ENCODE measurements at places on chromosomes 3 and 15. TPM values are rescaled to one million over a fixed set of nuclear protein-coding genes. Genes with fewer than 3 reads are reported as not detected.

The ROBO2 gene
- total RNA-seq, result 0.17 TPM

The ETV5 gene
- 5.4 TPM for total RNA-seq

The TMC3 gene
- not detected for total RNA-seq

The POC1A gene
- total RNA-seq, result 5.4 TPM

The PTX3 gene
- total RNA-seq, result 89.6 TPM

The COL6A5 gene
- not detected for total RNA-seq

The FBXO40 gene
- not detected for total RNA-seq

The MOBP gene
- total RNA-seq, result not detected

The DHX30 gene
- total RNA-seq, result 42.3 TPM

The LIPH gene
- total RNA-seq, result under 0.01 TPM

The RAB5A gene
- 33.9 TPM for total RNA-seq

The BTLA gene
- total RNA-seq, result 0.16 TPM

The ZNF148 gene
- 23.3 TPM for total RNA-seq

The GOLGA6B gene
- total RNA-seq, result under 0.01 TPM

The LRRC31 gene
- total RNA-seq, result not detected

The C15orf62 gene
- not detected for total RNA-seq

The ERICH6 gene
- 0.17 TPM for total RNA-seq

The NR2E3 gene
- 0.09 TPM for total RNA-seq

The MED12L gene
- total RNA-seq, result 0.09 TPM

The GMNC gene
- not detected for total RNA-seq

The RYR3 gene
- total RNA-seq, result under 0.01 TPM

The PGBD4 gene
- total RNA-seq, result 1.8 TPM

The ECE2 gene
- not detected for total RNA-seq

The PLAAT1 gene
- total RNA-seq, result not detected

The GNB5 gene
- 47.9 TPM for total RNA-seq

The DUOX1 gene
- under 0.01 TPM for total RNA-seq

The ATXN7 gene
- total RNA-seq, result 6.1 TPM

The GOLGA6D gene
- under 0.01 TPM for total RNA-seq

The GORASP1 gene
- total RNA-seq, result 30.3 TPM

All from bronchial smooth muscle cell (primary cell).